ENCODE measurements at places on chromosomes 11 and 22. TPM values are rescaled to one million over a fixed set of nuclear protein-coding genes. Genes with fewer than 3 reads are reported as not detected.
A peak's percentile ranks its signal among the peaks of the same experiment; 100 is the strongest.

DNA sequence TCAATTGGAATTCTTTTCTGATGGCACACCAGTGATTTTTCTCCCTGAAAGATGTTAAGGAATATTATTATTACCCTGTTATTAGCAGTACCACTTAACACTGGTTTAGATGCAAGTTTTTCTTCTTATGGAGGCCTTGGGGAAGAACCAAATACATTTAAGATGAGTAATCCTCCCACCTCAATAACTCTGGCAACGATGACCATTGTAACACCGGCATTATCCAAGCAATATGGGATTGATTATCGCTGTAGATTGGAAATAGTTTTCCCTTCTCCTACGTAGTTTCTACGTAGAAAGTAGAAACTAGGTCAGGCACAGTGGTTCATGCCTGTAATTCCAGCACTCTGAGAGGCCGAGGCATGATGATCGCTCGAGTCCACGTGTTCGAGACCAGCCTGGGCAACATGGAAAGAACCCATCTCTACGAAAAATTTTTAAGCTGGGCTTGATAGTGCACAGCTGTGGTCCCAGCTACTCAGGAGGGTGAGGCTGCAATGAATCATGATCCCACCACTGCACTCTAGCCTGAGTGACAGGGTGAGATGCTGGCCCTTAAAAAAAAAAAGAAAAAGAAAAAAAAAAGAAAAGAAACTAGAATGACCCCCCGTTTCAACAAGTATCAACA is 45.5 kb downstream of the PACSIN2 start:
- H3K27me3 ChIP-seq: no peaks in the 10 kb centered on the region
- no peaks in the 10 kb centered on the region for H3K4me1 ChIP-seq
- H3K27ac ChIP-seq: no peak overlapping the region
- H3K36me3 ChIP-seq: no peaks in the 10 kb centered on the region
- DNase-seq: no peak

- peak overlapping the region; percentile 63 for H3K4me3 ChIP-seq
- peaks cover 24% of the 10 kb centered on the region for H3K4me1 ChIP-seq
- DNase-seq: no peak
- peak overlapping the region; percentile 98 for H3K27ac ChIP-seq
These were observed 688 bp downstream of the PTS start for GRCh38 chr11:112226831-112227401.

DNA sequence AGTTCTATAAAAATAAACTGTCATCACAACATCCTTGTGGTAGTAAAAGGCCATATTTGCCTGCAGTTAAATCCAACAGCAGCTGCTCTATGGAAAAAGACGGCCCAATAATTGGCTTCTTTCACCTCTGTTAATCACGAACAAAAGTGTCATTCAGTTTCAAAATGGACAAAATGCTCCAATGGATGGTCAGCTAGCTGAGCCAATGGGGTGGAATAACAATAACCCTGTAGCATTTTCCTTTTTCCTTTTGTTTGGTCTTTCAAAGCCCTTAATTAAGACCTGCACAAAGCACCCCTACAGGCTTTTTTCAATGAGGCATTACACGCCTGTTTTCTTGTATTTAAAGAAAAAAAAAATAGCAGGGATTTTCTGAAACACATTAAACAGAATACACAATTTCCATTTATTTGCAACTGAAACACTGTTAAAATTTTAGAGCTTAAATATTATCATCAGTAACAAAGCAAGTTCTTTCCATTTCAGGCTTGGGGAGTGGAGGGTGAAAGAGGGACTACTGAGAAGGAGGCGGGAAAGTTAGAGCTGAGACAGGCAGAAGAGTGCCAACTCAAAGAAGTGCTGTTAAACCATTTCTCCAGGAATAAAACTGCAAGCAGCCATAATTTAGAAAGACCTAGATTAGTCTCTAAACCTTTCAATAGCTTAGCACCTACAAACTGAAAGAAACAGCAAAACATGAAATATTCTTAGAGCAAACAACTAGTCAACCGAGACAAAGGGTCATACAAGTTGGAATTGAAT is 28.7 kb downstream of the LGR4 start:
- no peaks in the 10 kb centered on the region for H3K27me3 ChIP-seq
- H3K36me3 ChIP-seq: peaks cover 3% of the 10 kb centered on the region
- no peak overlapping the region for H3K27ac ChIP-seq
- no peak overlapping the region for H3K4me3 ChIP-seq

- no peak for DNase-seq
- no peak overlapping the region for H3K4me3 ChIP-seq
- no peaks in the 10 kb centered on the region for H3K27me3 ChIP-seq
These were observed 47.7 kb upstream of the PPP6R3 start for GRCh38 chr11:68412593-68413475.

GRCh38 chr22:42871146-42872050 is 14.3 kb upstream of the ARFGAP3 start:
- no peak overlapping the region for H3K4me3 ChIP-seq
- H3K27me3 ChIP-seq: no peaks in the 10 kb centered on the region
- H3K36me3 ChIP-seq: peaks cover 6% of the 10 kb centered on the region
- no peaks in the 10 kb centered on the region for H3K4me1 ChIP-seq

The XRCC6 gene
- total RNA-seq: 414 TPM

The C22orf15 gene
- total RNA-seq: not detected

DNA sequence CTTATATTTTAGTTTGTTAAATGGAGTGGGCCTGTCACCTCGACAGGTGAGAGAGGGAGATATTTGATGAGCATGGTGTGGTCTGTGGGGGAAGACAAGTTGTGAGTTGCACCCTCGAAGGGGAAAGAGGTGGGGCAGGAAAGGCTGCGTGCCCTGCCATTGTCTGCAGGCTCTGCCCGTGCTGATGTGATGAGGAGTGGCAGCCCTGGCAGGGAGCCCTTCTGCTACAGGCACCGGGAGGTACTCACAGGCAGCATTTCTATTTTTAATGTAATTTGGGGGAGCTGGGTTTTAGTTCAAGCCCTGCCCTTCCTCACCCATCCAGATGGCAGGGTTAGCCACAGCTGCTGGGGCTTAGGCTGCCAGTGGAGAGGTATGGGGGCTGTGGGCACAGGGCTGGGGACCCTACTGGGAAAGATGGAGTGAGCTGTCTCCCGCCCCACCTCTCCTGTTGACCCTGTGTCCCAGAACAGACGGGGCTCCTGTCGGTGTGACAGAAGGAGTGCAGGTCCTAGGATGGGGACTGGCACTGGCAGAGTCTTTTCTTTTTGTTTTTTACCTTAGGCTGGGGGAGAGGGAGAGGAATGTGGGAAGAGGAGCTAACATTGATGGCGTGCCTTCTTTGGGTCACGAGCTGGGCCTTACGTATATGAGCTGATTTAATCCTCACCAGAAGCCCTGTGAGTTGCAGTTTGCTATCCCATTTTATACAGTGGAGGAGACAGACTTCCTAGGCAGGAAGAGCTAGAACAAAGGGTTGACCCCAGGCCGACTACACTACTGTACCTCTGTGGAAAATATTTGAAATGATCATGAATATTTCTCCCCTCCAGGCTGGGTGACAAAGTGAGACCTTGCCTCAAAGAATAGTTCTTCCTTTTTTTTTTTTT is 51.6 kb downstream of the CEP164 start:
- H3K4me1 ChIP-seq: no peaks in the 10 kb centered on the region
- no peaks in the 10 kb centered on the region for H3K27me3 ChIP-seq
- H3K4me3 ChIP-seq: no peak overlapping the region
- H3K36me3 ChIP-seq: peaks cover 2% of the 10 kb centered on the region

The IL10RA gene
- 0.65 TPM for total RNA-seq

GRCh38 chr22:32861330-32861729 is 59.8 kb downstream of the TIMP3 start:
- peaks cover 4% of the 10 kb centered on the region for H3K36me3 ChIP-seq
- peaks cover 11% of the 10 kb centered on the region for H3K4me1 ChIP-seq
- H3K4me3 ChIP-seq: no peak overlapping the region
- no peak for DNase-seq
- H3K27ac ChIP-seq: no peak overlapping the region

- no peak for DNase-seq
- no peaks in the 10 kb centered on the region for H3K4me1 ChIP-seq
- H3K27me3 ChIP-seq: no peaks in the 10 kb centered on the region
- H3K27ac ChIP-seq: no peak overlapping the region
- H3K36me3 ChIP-seq: no peaks in the 10 kb centered on the region
These were observed 742 bp upstream of the BBOX1 start for GRCh38 chr11:27039873-27040272.

GRCh38 chr11:46388619-46389449 is 2.7 kb downstream of the CHRM4 start:
- DNase-seq: no peak
- H3K36me3 ChIP-seq: no peaks in the 10 kb centered on the region
- peaks cover 14% of the 10 kb centered on the region for H3K4me1 ChIP-seq

The PLEKHB1 gene
- total RNA-seq: 12.7 TPM

DNA sequence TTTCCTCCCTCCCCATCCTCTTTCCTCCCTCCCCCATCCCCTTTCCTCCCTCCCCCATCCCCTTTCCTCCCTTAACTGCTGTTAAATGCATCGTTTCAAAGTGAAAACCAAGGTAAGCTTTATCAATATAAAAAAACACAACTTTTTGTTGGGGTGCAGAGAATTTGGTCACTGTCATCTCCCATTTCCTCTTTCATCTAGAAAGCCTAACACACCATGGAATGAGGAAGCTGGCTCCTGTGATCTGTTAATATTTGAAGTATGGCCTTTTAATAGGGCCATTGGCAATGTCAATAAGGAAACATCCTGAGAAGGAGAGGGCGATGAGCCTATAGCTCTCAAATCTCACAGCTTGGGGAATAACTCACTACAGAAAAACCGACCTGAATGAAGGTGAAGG is 7.0 kb downstream of the EXPH5 start:
- peaks cover 7% of the 10 kb centered on the region for H3K4me1 ChIP-seq
- no peak overlapping the region for H3K27ac ChIP-seq
- H3K27me3 ChIP-seq: no peaks in the 10 kb centered on the region
- DNase-seq: no peak

The SPI1 gene
- total RNA-seq: not detected

The MAP4K2 gene
- total RNA-seq: 21.4 TPM

DNA sequence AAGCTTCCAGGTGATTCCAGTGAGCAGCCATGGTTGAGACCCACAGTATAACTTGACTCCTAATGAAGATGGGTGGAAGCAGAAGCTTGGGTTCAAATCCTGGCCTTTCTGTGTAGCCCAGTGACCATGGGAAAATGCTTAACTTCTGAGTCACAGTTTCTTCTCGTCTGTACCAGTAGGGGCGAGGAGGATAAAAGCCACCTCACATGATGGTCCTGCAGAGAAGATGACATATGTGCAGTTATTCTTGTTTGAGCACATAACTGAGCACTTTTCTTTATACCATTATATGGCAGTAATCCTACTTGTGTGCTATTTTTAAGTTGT is 4.9 kb downstream of the TMEM109 start:
- no peak overlapping the region for H3K4me3 ChIP-seq
- no peaks in the 10 kb centered on the region for H3K36me3 ChIP-seq
- no peak for DNase-seq
- no peak overlapping the region for H3K27ac ChIP-seq
- H3K4me1 ChIP-seq: peaks cover 22% of the 10 kb centered on the region
- H3K27me3 ChIP-seq: no peaks in the 10 kb centered on the region

DNA sequence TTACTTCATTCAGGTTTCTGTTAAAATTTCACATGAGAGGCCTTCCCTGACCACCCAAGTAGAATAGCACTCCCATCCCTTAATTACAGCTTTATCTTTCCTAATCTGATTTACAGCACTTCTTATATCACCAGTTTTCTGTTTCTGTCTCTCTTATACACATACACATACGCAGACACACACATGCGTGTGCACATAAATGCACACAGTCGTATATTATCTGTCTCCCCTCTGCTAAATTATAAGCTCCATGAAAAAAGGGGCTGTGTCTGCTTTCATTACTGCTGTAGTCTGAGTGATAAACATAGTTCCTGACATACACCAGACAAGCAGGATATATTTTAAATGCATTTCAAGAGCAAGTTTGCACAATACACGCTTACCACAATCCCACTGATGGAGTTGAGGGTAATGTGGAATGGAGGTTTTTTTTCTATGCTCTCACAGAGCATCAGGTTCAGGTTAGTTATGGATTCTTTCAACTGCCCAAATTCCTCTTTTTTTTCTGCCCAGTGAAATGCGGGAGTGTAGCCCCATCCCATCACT is 13.7 kb upstream of the TOP3B start:
- no peaks in the 10 kb centered on the region for H3K27me3 ChIP-seq
- H3K4me3 ChIP-seq: no peak overlapping the region
- no peak for DNase-seq
- H3K36me3 ChIP-seq: no peaks in the 10 kb centered on the region

The RAB36 gene
- total RNA-seq: 0.97 TPM

DNA sequence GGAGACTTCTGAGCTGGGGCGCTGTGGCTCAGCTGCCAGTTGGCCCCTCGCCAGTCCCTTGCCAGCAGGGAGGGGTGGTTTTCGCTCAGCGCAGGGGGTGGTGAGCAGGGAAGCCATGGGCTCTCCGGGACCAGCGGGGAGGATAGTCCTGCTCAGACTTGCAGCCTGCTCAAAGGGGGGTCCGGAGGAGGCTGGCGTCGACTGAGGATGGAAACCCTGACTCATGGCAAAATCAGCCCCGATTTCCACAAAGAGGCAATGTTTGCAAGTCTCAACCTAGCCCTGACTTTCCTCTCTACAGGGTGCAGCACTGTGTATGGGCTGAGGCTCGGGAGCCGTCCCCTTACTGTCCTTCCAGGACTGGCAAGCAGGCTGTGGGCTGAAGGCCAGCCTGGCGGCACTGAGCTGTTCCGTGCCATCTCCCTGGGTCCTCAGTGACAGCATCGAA is 35.1 kb downstream of the FBLN1 start:
- peaks cover 5% of the 10 kb centered on the region for H3K36me3 ChIP-seq
- no peaks in the 10 kb centered on the region for H3K4me1 ChIP-seq
- no peaks in the 10 kb centered on the region for H3K27me3 ChIP-seq
- DNase-seq: no peak

- peak; percentile 91 for DNase-seq
- no peak overlapping the region for H3K4me3 ChIP-seq
- H3K27ac ChIP-seq: peak overlapping the region; percentile 82
- H3K4me1 ChIP-seq: peaks cover 25% of the 10 kb centered on the region
These were observed 11.7 kb downstream of the PHRF1 start for GRCh38 chr11:587978-588380.

DNA sequence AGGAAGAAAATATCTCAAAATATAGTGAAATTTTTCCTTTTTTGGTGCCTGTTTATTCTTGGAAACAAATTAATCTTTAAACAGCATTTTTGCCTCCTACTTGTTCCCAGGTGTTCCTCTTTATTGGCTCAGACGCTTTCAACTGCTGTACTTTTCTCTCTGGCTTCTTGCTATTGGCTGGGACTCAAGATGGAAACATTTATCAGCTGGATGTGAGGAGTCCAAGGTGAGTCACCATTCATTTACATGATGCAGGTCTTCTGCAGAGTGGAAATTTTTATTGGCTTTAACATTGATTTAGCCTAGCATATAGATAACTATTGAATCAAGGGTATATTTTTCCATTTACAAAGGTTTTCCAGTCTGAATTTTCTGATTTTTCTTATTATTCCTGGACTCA is 34.4 kb upstream of the DNAJB13 start:
- 0 out of 2 replicates have a peak, but pooled peaks cover 2% of the 10 kb centered on the region for H3K36me3 ChIP-seq
- H3K4me1 ChIP-seq: no peaks in the 10 kb centered on the region
- H3K4me3 ChIP-seq: no peak overlapping the region
- DNase-seq: no peak
- no peaks in the 10 kb centered on the region for H3K27me3 ChIP-seq

DNA sequence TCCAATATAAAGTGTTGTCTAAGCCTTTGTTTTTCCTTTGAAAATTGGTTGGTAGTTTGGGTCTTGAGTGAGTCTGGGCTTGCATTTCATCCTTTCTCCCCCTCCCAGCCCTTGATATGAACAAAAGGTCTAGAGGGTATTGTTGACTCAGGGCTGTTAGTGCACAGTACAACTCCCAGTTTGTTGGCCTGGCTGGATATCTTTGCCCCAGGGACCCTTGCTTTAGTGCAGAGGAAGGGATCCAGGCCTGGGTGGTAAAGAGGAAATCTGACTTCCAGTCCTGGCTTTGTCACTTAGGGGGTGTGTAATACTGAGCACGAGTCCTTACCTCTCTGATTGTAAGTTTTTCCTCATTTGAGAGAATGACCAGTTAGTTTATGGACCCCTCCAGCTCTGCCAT is 330.4 kb downstream of the TMEM135 start:
- H3K27me3 ChIP-seq: no peaks in the 10 kb centered on the region
- H3K36me3 ChIP-seq: no peaks in the 10 kb centered on the region
- H3K4me3 ChIP-seq: no peak overlapping the region
- H3K27ac ChIP-seq: no peak overlapping the region

Measured in Caco-2 (cell line).